ENCODE measurements at places on chromosomes 1 and 21.

DNA sequence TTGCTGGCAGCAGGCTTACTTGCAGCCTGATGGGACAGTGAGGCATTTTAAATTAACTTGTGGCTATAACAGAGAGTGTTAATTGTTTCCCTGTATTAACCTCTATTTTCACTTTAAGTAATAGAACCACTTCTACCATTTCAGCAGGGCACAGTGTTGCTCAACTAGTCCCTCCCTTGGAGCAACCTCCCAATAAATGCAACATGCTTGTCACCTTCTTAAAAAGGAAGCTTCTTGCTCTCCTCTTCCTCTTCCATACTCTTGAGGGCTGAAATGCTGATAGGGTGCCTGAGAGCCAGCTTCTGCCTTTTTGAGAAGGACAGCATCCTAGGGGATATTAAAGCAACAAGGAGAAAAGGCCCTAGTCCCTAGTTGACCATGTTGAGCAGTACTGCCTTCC, 52.1 kb downstream of the C4BPA start:
- no peak for DNase-seq

GRCh38 chr21:42569732-42570301, 56.2 kb downstream of the SLC37A1 start:
- DNase-seq = no peak

DNA sequence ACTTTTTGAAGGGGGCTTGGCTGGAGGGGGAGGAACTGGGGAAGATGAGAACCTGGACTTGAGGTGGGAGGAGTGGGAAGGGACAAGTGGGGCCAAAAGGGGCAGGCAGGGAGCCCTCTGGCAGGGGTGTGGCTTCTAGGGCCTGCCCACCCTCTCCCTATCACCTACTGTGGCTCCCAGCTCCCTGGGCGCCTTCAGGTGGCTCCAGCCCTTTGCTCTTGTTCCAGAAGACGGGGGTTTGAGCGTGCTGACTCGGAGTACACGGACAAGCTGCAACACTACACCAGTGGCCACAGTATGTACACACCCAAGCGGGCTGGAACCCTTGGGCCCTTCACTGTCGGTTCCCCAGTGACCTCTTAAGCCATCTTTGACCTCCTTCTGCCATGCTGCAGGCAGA, 76.5 kb downstream of the LACTBL1 start:
- no peak for DNase-seq

- no peak for DNase-seq
These were observed 90.7 kb upstream of the COL11A1 start for GRCh38 chr1:103199001-103199400.

- no peak for DNase-seq
These were observed 8.2 kb downstream of the SSBP3 start for GRCh38 chr1:54397980-54398379.

DNA sequence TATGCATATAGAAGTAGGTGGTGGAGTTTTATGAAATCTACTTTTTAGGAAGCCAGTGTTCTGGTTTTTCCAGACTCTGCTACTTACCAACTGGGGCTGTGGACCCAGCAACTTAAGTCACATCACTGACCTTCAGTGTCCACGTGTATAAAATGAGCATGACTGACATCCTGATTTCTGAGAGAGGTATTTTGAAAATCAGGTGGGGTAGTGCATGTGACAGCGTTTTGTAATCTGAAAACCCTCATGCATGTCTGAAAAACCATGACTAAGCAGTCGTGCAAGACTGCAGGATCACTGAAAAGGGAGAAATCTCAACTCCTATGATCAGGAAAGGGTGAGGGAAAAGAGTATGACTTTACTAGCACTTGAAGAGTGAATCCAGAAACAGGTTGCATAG, 26.1 kb downstream of the CR1L start:
- DNase-seq = no peak

GRCh38 chr1:180620581-180620980, 11.2 kb upstream of the XPR1 start:
- DNase-seq = no peak

DNA sequence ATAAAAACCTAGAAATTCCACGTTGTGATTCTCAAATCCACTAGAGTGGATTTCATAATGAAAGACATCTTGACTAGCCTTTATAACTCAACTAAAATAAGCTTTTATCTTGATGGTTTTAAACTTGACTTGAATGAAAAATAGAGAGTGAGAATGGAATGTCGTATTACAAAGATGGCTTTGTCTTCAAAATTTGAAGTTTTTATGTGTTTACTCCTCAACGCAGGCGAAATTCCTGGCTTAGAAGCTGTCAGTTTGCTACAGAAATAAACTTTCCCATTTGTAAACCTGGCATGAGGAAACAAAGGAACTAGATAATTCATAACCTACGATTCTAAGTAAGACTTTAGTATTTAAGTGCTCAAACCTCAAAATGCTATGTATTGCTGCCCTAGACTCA, 90.0 kb upstream of the KRTAP19-8 start:
- DNase-seq = no peak

DNA sequence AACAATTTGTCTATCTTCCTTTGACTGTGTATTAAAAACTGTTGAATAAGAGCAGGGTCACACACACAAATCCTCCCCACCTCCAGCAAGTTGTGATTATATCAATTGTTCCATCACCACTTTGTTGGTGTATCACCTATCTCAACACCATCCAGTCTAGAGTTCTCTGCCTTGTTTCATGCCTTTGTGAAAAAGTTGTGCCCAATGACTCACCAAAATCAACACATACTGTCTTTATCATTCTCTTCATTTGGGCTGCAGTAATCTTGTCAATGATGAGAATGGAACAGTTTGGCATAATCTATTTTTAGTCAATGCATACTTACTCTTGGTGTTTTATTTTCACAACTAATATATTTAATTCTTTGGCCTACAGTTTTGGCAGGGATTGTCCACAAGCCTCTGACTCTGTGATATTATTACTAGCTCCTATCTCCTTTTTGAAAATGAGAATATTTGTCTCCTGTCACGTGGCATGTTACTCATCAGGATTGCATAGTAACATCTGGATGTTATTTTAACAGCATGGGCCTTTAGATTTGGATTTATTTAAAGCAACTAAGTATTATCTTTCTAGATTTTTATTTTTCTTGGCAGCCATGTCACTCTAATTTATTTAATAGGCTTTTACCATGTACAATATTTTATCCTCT, 5.1 kb downstream of the C1orf87 start:
- peak; percentile 32 for DNase-seq

DNA sequence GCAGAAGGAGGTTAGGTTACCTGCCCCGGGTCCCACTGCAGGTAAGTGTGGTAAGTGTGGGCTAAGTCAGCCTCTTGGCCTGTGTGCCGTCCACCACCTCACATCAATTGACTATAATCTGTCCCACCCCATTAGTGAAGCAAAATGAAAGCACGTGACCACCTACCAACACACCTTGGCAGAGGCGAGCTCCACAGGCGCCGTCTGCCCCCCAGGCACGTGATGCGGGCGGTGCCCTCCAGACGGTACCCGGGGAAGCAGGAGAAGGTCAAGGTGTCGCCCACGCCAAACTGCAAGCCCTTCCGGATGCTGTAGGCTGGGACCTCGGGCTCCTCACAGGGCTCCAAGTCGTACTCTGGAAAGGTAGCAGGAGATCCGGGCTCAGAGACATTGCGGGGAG, 149.5 kb upstream of the HMGB4 start:
- no peak for DNase-seq

DNA sequence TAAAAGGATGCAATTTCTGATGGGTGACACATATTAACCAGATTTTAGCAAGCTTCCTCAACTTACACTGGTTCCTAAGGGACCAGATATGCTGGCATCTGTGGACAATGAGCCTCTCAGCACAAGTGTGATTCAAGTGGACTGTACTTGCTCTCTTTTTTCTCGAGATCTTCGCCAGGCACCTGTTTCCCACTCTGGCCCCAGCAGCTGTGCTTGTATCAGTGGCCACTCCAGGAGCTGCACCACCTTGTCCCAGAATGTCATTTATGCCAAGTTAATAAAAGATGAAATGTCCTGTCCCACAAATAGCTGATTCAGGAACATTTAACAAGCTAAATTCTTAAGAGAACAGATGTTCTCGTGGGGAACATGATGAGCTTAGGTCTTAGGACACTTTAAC, 14.6 kb downstream of the C1orf198 start:
- DNase-seq = no peak

DNA sequence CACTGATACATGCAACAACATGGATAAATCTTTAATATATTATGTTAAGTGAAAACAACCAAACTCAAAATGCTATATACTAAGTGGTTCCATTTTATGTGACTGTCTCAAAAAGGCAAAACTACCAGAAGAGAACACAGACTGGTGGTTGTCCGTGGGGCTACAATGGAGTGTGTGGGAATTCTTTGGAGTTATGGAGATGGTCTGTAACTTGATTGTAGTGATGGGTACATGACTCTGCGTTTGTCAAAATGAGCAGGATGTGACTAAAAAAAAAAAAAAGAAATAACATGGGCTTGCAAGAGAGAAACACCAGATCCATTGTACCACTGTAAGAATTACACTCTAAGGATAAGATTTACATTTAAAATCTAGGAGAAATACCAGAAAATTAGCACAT, 52.2 kb upstream of the KIAA1614 start:
- DNase-seq = no peak

DNA sequence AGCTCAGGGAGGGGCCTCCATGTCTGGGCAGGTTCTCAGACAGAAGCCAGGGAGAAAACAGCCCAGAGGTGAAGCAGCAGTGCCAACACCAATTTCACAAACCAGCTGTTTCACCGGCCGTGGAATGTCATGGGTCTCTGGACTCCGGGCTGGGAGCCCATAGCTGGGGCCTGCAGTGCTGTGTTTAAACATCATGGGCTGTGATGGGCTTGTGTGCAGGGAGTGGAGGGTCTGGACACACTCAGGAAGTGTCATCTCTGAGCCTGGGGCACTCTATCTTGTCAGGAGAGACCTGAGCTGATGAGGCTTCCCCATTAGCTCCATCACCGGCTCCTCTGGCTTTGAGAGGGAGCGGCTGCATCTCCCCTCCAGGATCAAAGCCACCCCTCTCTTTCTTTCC, 173.6 kb upstream of the IGSF21 start:
- DNase-seq = no peak

DNA sequence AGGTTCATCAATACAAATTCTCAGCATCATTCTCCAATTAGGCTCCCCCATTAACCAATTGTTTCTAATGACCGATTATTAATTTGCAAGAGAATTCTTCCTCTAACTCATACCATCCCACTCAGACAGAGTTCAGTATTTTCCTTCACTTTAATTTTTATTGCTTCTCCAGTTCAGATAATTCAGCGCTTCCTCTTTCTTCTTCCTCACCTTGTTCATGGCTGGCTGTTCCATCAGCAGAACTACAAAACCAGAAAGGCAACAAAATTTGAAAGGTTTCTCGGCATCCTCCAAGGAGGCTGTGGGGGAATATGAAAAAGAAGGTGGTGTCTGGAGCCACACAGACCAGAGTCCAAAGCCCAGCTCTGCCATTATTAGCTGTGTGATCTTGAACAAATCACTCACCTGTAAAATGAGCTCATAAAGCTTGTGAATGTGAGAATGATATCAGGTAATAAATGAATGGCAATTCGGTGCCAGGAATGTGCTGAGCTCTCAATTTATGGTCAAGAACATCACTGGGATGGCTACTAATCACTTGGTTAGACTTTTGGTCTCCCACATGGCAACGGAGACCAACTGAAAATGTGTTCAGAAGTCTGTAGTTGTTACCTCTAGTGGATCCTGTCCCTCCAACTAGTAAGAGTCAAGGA, 11.7 kb upstream of the ZNF436 start:
- DNase-seq = no peak

GRCh38 chr1:211564084-211564483, 14.9 kb downstream of the SLC30A1 start:
- no peak for DNase-seq

- DNase-seq = no peak
These were observed 42.3 kb upstream of the SYT14 start for GRCh38 chr1:209895709-209896108.

- DNase-seq = no peak
These were observed 28.3 kb downstream of the VANGL2 start for GRCh38 chr1:160428655-160429054.

GRCh38 chr1:203479646-203480045, 4.0 kb downstream of the PRELP start:
- DNase-seq = no peak

- no peak for DNase-seq
These were observed 79.7 kb downstream of the RUNX3 start for GRCh38 chr1:24850328-24850920.

DNA sequence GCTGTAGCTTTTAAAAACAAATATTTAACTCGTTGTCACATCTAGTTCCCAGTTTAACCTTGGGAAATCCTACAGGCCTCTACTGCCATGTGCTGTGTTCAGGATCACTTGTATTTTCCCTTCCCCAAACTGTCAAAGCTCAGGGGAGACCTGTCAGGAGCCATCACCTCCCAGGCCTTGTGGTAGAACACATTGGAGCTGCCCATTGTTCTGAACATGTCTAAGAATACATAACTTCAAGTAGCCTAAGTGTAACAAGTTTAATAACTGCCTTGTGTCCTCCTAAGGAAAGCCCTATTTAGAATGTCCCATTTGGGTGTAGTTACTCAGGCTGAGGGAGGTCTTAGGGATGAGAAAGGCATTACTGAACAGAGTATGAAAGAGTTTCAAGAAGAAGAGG, 28.6 kb upstream of the PIGC start:
- no peak for DNase-seq

DNA sequence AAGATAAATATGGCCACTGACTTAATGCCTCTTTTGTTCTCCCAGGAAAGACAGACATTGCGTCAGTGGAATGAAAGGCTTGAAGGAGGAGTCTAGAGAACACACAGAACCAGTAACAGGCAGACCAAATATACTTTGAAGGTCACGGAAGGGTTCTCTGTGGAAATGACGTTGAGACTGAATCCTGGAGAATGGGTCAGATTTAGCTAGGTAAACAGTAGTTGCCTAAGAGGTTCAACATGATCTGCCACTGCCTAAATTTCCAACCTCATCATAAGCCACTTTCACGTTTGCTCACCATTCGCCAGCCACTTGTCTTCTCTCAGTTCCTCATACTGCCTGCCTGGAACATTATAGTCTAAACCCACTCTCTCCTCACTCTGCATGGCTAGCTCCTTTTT, 20.5 kb downstream of the PLA2G4A start:
- DNase-seq = no peak

DNA sequence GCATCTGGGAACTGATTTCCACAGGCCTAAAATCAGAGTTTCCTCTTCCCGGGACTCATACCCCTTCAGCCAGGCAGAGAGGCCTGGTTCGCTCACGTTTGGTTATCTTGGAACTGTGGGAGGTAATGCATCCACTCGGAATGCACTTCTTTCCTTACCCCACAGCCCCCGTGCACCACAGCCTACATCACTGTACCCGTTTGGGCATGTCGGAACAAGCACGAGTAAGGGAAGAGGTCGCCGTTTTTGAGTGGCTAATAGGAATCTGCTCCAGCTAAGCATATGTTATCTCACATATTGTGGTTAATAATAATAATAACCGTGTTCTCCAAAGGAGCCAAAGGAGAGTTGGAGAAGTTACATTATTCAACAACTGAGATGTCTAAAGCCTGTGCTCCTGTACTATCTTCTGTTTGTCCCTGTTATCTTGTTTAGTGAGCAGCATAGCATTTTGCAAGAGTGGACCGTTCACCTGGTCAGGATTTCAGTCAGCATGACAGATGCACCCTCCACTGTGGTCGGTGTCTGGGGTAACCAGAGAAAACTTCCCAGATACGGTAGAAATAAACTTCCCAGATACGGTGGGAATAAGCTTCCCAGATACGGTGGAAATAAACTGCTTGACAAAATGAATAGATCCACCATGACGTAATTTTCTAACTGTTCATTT, 198.6 kb downstream of the SDCCAG8 start:
- no peak for DNase-seq

- no peak for DNase-seq
These were observed 28.9 kb upstream of the DMRTB1 start for GRCh38 chr1:53430261-53430660.

GRCh38 chr21:34129039-34129891, 55.9 kb downstream of the MRPS6 start:
- DNase-seq = peak; percentile 90
